ENCODE measurements at places on chromosomes 5 and 9. TPM values are rescaled to one million over a fixed set of nuclear protein-coding genes. Genes with fewer than 3 reads are reported as not detected.

DNA sequence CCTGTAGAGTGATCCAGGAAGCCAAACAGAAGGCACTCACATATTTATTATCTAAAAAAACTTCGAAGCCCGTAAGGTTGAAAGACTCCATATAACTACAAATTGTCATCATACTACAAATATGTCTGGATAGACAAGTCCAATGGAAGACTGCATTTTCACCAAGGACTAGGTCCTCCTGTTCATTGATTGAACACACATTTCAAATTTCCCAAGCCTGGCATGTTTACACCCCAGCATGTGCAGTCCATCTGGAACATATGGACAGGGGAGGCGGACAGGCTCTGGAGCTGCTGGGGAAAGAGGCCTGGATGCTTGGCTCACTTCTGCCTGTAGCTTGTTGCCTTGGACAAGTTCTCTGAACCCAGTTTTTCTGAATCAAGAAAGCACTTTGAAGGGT lies 378.7 kb downstream of the ENC1 start:
- H3K36me3 ChIP-seq, result no peaks in the 10 kb centered on the region
- no peak overlapping the region for H3K27ac ChIP-seq
- DNase-seq, result no peak
- H3K4me3 ChIP-seq, result no peak overlapping the region

DNA sequence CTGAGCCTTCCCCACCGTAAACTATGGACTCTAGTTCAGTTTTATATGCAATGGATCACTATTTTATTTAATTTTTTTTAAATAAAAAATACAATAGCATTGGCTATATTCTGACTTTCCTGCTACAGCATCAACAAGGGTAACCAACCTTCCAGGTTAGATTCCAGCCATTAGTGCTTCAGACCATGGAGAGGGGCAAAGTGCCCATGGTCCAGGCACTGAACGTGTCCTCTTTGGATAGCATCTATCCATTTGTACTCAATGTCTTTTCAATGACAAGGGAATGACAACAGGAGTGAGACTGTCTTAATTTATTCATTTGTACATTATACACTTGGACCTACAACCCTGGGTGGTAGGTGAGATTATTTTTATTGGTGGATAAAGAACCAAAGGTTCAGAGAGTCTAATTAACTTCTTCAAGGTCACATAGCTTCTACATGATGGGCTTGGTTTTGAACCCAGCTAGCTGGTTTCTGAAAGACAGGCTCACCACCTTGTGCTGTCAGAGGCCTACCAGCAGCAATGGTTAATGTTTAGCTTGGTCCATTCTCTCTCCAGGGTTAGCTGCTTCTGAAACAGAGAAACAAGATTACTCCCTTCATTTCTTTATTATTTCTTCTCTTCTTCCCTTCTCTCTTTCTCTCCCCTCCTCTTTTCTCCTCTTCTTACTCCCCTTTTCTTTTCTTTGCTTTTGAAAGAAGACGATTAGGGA lies 11.5 kb downstream of the TMEM171 start:
- peaks cover 3% of the 10 kb centered on the region for H3K4me1 ChIP-seq
- DNase-seq, result no peak
- no peak overlapping the region for H3K4me3 ChIP-seq
- no peaks in the 10 kb centered on the region for H3K36me3 ChIP-seq
- H3K27me3 ChIP-seq, result no peaks in the 10 kb centered on the region

DNA sequence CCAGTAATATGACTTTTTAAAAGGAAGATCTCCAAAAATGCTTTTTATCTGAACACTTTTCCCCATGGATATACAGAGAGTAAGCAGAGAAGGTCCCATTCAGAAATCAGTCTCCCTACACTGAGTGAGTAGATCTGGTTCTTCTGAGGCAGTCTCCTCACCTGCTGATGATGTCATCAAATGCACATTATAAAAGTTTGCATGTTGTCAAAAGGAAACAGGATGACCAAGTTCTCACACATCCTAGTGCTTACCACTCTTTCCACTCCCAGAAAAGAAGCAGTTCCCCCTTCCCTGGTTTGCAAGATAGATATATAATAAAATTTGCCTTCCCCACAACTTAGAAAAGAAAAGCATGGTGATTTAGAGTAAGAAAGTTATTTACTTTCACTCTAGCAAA lies 180.5 kb downstream of the RAB3C start:
- no peaks in the 10 kb centered on the region for H3K36me3 ChIP-seq
- no peaks in the 10 kb centered on the region for H3K4me1 ChIP-seq
- H3K27ac ChIP-seq, result no peak overlapping the region
- no peaks in the 10 kb centered on the region for H3K27me3 ChIP-seq
- no peak for DNase-seq
- H3K4me3 ChIP-seq, result no peak overlapping the region

- DNase-seq, result peak; percentile 79
- no peak overlapping the region for H3K4me3 ChIP-seq
- H3K36me3 ChIP-seq, result peaks cover 3% of the 10 kb centered on the region
- H3K4me1 ChIP-seq, result no peaks in the 10 kb centered on the region
- no peak overlapping the region for H3K27ac ChIP-seq
- no peaks in the 10 kb centered on the region for H3K27me3 ChIP-seq
These were observed 20.4 kb downstream of the GNPDA1 start for GRCh38 chr5:141992349-141992963.

- no peaks in the 10 kb centered on the region for H3K27me3 ChIP-seq
- DNase-seq, result no peak
- no peaks in the 10 kb centered on the region for H3K36me3 ChIP-seq
- H3K4me1 ChIP-seq, result no peaks in the 10 kb centered on the region
These were observed 229.7 kb downstream of the MRPS30 start for GRCh38 chr5:45038366-45038987.

GRCh38 chr9:79325501-79325900 lies 246.3 kb upstream of the TLE4 start:
- no peaks in the 10 kb centered on the region for H3K36me3 ChIP-seq
- H3K4me1 ChIP-seq, result no peaks in the 10 kb centered on the region
- H3K27me3 ChIP-seq, result no peaks in the 10 kb centered on the region
- no peak overlapping the region for H3K4me3 ChIP-seq
- H3K27ac ChIP-seq, result no peak overlapping the region

- no peak overlapping the region for H3K4me3 ChIP-seq
- H3K4me1 ChIP-seq, result no peaks in the 10 kb centered on the region
- DNase-seq, result no peak
- no peaks in the 10 kb centered on the region for H3K36me3 ChIP-seq
- H3K27ac ChIP-seq, result no peak overlapping the region
- no peaks in the 10 kb centered on the region for H3K27me3 ChIP-seq
These were observed 48.6 kb downstream of the COL15A1 start for GRCh38 chr9:98992107-98992884.

DNA sequence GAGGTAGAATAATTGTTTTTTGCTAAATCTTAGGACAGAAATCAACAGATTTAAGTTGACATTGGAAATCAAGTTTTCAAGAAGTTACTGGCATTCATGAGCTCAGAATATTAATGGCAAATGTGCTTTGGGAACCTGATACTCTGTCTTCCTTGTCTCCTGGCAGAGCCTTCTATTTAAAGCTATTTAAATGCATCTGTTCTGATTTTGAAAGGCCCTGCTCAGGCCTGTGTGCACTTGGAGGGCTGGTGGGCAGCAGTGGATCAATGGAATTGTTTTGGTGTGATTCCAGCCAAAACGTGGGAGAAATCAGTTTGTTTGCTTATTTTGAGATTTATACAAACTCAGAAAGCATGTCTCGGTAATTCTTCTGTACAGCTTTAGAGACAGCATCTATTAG lies 38.5 kb downstream of the FBXL7 start:
- 0 out of 2 replicates have a peak overlapping the region, but pooled peaks have one; percentile 12 for H3K27ac ChIP-seq
- DNase-seq, result no peak
- H3K4me3 ChIP-seq, result no peak overlapping the region
- H3K27me3 ChIP-seq, result no peaks in the 10 kb centered on the region
- H3K36me3 ChIP-seq, result no peaks in the 10 kb centered on the region

The HINT1 gene
- 281 TPM for polyA plus RNA-seq

GRCh38 chr5:62938927-62939326 lies 360.3 kb downstream of the LRRC70 start:
- no peaks in the 10 kb centered on the region for H3K27me3 ChIP-seq
- DNase-seq, result no peak
- H3K36me3 ChIP-seq, result no peaks in the 10 kb centered on the region
- H3K27ac ChIP-seq, result no peak overlapping the region
